ENCODE measurements at places on chromosomes 12 and 14.
A peak's percentile ranks its signal among the peaks of the same experiment; 100 is the strongest.

DNA sequence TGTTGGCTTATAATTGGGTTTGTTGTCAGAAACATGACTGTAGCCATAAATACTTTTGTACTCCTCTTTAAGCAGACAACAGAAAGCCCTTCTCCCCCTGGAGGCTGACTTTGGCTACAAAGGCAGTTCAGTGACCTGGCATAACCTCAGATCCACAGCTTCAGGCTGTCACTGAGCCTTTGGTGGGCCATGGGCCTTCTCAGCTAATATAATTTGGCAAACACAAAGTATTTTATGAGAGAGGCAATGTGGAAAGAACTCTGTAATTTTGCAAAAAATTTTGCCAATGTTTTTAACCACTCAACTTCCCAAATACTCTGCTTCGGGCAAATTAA lies 15.5 kb upstream of the MGP start:
- DNase-seq: no peak

DNA sequence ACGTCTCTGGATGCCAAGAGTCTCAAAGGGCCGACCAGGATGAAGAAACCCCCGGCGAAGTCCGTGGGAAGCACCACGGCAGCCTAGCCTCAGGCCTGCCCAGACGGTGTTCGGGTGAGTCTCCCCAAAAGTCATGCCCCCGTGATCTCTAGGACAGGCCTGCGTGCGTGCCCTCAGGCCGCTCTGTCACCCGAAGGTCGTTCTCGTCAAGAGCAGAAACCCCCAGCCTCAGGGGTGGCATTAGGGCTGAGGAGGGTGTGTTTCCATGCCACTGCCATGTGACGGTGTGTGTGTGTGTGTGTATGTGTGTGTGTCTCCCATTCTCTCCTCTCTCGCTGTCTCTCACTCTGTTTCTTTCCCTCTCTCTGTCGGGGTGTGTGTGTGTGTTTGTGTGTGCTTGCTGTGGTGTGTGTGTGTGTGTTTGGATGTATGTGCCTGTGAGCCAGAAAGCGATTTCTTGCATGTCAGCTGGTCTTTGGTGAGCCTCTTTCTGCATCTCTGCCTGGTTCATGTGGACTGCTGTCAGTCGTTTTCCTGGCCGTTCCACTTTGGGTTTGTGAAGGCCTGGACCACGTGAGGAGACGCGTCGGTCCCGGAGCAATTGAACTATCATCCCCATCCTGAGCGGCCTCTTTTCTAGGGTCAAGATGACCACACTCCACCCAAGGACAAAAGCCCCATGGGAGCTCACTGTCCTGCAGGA lies 772.5 kb upstream of the ALG10B start:
- no peak for DNase-seq

DNA sequence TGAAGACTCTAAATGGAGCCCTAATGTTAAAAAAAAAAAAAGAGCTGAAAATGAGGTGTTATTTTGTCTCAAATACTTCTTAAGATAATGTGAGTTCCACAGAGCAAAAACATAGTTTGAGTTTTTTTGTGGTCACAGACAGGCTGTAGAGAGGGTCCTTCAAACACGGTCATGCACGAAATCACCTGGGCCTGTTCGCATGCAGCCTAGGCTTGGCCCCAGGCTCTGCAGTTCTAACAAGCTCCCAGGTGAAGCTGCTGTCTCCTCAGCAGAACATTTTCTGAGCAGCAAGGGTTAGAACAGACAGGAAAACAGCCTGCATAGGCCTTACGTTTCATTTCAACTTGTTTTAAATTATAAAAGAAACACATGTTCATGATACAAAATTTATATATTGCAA lies 65.4 kb upstream of the TBPL2 start:
- DNase-seq: no peak

DNA sequence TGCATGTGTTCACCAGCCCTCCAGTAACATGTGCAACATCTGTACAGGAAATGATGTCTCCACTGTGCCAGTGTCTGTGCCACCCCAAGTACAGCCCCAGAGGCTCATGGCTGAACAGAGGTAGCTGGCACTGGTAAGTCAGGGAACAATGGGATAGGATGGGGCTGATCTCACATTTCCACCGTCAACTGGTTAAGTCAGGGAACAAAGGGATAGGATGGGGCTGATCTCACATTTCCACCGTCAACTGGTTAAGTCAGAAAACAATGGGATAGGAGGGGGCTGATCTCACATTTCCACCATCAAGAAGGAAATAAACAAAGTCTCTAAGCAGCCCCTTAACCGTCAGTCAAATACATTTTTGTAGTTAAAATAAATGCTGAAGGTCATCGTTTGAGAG lies 246.6 kb downstream of the TMEM132D start:
- DNase-seq: no peak

GRCh38 chr12:89040146-89040964 lies 311.9 kb downstream of the DUSP6 start:
- peak; percentile 39 for DNase-seq

- DNase-seq: no peak
Observed at GRCh38 chr12:27554421-27555186, 30.6 kb downstream of the PPFIBP1 start.

- no peak for DNase-seq
Observed at GRCh38 chr12:112524676-112525425, 106.1 kb downstream of the PTPN11 start.

- DNase-seq: peak; percentile 32
Observed at GRCh38 chr12:116880817-116881324, 370 bp downstream of the HRK start.

DNA sequence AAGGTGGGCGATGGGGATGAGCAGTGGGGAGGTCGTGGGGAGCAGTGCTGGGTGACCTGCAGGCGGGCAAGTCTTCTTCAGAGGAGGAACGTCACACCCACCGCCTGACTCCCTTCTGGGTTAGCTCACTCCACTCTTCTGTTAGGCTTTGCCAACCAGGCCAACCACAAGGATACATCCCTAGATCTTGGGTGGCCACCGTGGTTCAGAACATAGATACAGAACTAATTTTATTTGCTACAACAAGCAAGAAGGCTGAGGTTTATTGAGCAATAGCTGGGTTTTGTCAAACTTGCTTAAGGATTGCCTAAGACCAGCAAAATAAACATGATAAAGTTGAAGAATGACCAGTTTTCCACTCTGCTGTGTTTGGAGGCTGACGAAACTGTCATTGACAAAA lies 109.4 kb downstream of the DACT1 start:
- DNase-seq: no peak

DNA sequence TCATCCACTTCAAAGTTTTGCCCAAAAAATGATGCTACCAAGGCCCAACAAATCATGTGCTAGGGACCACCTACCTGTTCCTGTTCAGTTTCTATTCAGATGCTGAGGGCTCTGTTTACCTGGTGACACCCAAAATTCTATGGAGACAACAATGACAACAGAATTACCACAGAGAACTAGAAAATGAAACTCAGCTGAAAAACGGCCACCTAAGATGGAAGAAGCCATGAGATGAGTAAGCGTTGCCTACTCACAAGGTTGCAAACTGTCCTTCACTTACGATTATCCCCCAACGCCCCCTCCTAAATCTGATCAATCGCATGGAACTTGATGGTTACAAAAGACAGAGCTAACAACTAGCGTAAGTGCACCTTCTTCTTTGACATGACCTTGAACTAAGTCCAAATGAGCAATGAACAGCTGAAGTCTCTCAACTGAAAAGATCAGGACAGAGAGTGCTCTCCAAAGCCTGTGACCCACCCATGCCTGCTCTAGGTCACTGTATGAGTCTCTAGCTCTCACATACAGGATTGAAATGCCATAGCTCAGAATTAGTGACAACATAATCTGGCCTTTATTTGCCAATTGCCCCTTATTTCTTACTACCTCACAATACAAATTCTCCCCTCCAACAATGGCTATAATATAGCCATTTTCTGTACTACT lies at the start of gene RNASE11:
Gene RNASE11, minus strand, starts transcription at position 513 of the 666 bp plus-strand sequence.
- no peak for DNase-seq

DNA sequence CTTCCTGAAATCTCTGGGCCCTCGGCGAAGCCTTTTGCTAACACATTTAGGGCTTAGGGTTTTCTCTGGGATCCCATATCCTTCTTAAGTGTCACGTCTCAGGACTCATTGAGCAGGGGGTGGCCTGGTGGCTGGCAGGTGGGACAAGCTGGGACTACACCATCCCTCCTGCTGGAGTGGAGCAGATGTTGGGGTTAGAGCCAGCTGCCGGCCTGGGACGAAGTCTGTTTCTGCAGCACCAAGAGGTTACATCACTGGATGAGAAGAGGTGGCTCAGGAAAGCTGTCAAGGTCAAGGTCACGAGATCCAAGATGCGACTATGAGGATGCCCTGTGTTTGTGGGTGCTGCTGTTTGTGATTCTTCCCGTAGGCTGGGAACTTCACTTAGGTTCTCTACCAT lies 16.3 kb downstream of the SMCO2 start:
- no peak for DNase-seq

- no peak for DNase-seq
Observed at GRCh38 chr14:44265246-44265645, 241.8 kb downstream of the FSCB start.

DNA sequence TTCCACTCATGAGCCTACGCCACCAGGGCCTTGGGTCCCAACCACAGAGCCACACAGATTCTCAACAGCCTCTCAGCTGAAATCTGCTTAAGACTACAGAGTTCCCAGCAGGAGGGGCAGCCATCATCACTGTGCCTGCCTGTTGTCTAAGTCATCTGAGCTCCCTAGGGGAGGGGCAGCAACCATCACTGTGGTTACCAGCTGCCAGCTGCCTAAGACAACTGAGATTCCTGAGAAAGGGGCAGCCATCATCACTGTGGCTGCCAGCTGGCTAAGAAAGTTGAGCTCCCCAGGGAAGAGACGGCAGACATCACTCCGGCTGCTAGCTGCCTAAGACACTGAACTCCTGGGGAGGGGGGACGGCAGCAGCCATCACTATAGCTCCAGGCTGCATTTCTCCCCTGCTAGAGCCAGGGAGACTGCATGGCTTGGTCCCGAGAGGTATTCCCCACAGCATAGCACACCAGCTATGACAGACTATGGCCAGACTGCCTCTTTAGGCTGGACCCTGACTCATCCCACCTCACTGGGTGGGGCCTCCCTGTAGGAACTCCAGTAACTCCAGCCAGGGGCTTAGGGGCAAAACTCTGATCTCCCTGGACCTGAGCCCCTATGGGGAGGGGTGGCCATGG lies 37.2 kb upstream of the C14orf132 start:
- no peak for DNase-seq

GRCh38 chr12:117049295-117049694 lies 49.9 kb downstream of the TESC start:
- DNase-seq: no peak

DNA sequence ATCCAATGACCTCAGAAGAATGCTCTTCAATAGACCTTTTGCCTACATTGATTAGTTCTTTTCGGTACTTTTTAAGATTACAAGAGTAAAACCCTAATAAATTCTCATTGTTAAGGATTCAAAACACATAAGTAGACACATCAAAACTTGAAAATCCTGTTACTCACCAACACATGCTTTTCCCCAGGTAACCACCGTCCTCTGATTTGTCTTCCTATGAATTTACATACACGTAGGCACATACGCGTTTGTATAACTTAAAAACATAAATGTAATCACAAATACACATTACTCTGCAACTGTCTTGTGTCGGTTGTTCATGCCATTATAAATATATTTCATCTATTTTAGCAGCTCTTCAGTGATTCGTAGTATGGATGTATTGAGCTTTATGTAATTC lies 910 bp upstream of the WASHC4 start:
- DNase-seq: no peak

DNA sequence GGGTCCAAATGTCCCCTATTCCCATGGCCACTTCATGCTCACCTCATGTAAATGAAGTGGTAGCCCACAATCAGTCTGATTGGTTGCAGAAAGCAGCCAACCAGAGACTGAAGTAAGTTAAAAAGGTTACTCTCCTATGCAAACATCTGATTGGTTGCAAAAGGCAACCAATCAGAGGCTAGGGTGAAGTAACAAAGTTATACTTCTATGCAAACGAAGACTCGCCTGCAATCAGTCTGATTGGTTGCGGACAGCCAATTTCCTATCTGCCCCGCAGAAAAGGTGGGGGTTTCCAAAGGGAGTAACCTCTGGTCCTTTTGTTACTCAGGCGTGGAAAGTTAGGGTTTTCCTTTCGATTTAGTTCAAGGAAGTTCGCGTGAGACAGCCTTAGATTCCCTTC lies 208.1 kb upstream of the NEDD1 start:
- no peak for DNase-seq

DNA sequence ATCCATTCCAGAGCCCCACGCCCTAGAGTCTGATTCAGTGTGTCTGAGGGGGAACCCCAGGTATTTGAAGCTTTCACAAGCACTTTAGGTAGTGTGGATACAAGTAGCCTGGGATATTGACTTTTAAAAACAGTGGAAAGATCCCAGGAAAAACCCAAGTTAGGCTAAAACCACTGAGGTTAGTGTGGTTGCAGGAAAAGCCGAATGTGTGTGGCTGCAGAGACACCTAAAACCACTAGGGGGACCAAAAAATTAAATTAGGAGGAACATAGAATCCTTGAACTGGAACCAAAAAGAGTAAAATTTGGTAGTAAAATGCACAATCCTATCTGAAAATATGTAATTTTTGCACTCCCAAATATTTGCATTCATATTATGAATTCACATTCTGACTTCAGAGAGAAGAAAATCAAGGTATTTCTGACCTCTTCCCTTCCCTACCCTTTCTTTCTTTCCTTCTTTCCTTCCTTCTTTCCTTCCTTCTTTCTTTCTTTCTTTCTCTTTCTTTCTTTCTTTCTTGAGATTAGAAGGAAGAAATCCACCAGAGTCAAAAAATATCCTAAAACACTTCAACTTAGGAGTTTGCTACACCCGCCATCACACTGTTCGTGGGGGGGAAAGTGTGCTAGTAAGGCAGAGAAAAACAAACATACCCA lies 37.8 kb downstream of the SLCO1A2 start:
- DNase-seq: no peak

GRCh38 chr12:86787419-86787818 lies 531.2 kb upstream of the MGAT4C start:
- no peak for DNase-seq

DNA sequence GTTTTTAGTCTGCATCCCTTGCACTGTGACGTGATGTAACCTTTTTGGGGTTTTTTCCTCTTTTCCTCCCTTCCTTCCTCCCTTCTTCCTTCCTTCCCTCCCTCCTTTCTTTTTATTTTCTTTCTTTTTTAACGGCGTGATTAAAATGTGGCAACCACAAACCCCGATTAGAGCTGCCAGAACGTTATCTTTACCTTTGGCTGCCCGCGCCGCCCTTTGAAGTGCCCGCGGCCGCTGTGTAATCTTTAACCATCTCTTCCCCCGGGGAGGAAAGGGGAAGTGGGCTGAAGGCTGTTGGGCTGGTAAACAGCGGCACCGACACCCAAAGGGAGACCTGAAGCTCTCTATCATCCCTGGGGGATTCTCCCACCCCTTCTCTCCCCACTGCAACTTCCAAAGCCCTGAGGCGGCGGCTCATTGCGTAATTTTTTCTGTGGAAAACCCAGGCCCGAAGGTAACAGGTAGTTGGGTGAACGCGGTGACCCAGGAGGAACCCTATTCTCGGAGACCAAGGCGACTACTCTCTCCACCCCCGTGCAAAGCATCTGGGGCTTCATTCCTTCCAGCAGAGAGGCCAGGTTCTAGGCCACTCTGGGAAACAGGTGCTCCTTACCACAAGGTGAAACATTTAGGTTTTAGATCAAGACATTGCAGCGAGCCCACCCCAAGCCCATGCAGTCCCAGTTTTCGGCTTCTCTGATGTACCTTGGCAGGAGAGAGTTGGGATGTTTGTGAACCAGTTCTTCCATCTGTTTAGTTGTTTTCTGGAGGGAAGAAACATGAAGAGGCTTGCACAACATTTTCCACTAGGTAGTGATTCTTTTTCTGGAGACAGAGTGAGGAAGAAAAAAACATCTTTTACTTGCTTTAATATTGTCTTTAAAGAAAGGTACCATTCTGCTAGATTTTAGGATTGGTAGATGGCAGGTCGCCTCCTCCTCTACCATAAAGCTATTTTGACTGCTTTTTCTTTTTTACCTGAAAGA lies 1.5 kb downstream of the LGR5 start:
- DNase-seq: no peak

GRCh38 chr14:94689985-94690400 lies 77.8 kb downstream of the SERPINA3 start:
- DNase-seq: no peak
